ENCODE measurements at places on chromosomes 1 and 21.

GRCh38 chr1:84869720-84870119 is 23.3 kb downstream of the LPAR3 start:
- no peak for DNase-seq

- DNase-seq = no peak
Measured at GRCh38 chr1:181911715-181912114, 149.8 kb downstream of the ZNF648 start.

DNA sequence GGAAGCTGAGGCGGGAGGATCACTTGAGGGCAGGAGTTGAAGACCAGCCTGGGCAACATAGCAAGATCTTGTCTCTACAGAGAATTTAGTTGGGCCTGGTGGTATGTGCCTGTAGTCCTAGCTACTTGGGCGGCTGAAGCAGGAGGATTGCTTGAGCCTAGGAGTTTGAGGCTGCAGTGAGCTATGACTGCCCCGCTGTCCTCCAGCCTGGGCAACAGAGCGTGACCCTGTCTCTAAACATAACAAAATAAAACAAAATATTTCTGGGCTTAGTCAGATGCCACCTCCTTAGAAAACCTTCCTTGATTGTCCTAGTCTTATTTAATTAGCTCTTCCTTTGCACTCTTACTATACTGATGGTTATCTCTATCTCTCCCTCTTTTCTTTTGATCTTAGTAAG is 8.5 kb downstream of the TGFB2 start:
- DNase-seq = no peak

DNA sequence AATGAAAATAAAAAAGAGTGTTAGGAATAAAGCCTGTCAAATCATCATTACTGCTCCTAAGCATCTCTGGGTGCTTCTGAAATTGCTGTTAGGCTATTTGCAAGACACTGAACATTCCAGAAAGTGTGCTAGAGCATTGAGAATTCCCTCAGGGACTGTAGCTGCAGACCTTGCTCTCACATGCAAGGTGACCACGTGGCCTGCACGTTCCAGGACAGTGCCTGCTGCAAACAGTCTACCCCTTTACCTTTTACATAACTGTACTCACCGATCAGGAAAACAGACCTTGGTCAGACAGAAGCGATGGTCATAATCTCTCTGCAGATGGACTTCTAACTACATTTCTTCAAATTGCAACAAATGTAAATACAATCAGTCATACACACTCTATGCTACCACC is 164.5 kb downstream of the PSMG1 start:
- DNase-seq = no peak

- no peak for DNase-seq
Measured at GRCh38 chr1:95535614-95536013, 301.6 kb downstream of the RWDD3 start.

- DNase-seq = no peak
Measured at GRCh38 chr21:35783721-35784120, 276.6 kb downstream of the SETD4 start.

- no peak for DNase-seq
Measured at GRCh38 chr1:29332204-29332603, 95.9 kb downstream of the PTPRU start.

DNA sequence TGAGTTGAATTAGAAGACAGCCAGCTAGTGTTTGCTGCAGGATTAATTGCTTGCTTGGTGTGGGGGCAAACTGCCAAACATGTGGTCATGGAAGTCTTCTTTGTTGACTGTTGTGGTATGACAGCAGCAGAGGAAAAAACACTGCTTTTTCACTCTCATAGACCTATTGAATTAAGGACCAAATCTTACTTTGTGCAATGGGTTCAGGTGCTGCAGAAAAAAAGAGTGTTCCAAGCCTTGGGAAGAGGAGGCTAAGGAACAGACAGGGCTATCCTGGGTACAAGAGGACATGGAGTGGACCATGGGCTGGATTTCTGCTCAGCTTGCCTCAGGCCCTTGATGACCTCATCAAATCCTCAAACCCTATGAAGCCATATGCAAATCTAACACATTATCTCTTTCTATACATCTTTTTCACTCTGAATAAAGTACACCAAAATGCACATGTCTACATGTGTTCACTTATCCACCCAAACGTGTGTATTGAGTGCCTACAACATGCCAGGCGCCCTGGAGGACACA is 61.5 kb downstream of the SIPA1L2 start:
- no peak for DNase-seq

GRCh38 chr21:45981151-45982091 is at the start of gene COL6A1:
Gene COL6A1, plus strand, starts transcription at chr21:45981770. Its CDS starts 81 bp downstream, at chr21:45981851.
- peak; percentile 95 for DNase-seq

- no peak for DNase-seq
Measured at GRCh38 chr1:173253046-173253445, 45.9 kb upstream of the TNFSF4 start.

- no peak for DNase-seq
Measured at GRCh38 chr1:60875138-60875537, 207.2 kb upstream of the NFIA start.

DNA sequence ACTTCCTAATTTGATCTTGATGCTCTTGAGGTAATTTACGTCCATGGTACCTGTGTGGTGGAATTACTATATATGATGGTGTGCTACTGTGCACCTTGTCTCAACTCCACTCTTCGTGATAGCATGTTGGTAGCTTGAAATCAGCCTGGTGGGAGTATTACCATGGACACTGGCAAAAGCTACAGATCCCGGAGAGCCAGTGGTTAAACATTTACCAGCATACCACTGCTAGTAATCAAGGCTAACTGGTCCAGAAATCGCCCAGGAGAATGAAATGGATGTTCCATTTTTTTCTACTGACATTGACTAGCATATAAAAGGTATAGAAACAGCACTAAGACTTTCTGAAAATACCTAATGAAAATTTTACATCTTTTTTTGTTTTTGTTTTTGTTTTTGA is 30.6 kb downstream of the ELK4 start:
- no peak for DNase-seq

DNA sequence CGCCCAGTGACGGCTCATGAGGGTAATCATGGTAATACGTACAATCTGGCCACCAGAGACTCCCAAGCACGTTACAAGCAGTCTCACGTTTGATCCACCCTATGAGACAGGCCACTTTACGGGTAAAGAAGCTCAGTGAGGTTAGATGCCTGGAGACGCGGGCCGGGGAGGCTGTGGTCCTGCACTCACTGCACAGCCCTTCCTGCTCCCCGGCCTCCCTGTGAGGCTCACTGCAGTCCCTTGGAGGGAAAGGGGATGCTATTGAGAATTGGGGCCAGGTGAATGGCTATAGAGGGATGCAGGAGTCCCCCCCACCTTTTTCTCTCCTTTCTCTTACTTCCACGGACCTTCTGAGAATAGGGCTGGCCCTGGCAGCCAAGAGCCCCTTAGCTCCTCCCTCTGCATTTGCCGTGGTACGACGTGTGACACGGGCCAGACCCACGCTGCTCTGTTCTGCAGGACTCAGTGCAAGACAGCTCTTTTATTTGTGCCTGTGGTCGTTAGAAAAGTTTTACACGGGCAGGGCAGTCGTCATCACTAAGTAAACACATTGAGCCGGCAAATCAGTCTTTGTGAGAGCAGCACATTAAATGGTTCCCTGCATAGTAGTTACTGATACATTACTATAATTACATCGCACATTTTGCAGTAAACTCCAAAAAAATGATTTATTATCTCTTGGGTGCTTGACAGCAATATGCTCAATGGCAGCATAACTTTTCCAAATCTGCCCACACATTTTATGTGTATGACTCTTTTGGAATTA is 18.8 kb downstream of the KIF26B start:
- no peak for DNase-seq

GRCh38 chr1:51628715-51629590 is 12.1 kb downstream of the OSBPL9 start:
- DNase-seq = no peak

DNA sequence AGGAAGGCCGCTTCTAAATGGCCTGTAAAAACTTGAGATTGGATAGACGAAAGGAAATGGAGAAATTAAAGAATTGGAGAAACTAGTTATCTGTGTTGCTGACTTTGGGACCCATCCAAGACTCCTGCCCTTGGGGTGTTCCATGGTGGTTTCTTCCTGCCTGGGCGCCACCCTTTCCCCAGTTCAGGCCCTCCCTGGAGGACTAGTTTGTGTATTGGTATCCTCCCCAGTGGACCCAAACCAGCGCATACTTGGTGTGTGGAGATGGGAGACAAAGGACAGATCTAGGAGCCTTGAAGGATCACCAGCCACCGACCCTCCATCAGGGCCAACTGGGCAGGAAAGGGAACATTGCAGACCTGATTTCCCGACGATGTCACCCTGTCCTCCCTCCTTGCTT is 7.1 kb downstream of the SPATA46 start:
- no peak for DNase-seq

DNA sequence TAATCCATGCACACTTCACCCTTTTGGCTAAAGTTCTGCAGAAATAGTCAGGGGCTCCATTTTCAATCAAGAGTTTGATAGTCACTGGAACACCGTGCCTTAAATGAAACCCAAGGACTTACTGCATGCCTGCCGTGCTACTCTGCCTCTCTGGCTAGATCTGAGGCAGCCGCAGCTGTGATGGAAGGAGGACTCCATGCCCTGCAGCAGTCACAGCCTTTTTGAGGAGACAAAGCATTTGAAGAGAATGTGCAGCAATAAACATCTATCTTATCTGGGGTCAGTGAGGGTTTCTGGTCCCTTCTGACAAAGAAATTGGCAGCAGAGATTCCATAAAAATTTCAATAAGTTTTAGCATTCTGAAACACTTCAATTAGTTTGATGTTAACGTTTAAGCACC is 78.0 kb downstream of the BCAR3 start:
- DNase-seq = no peak

DNA sequence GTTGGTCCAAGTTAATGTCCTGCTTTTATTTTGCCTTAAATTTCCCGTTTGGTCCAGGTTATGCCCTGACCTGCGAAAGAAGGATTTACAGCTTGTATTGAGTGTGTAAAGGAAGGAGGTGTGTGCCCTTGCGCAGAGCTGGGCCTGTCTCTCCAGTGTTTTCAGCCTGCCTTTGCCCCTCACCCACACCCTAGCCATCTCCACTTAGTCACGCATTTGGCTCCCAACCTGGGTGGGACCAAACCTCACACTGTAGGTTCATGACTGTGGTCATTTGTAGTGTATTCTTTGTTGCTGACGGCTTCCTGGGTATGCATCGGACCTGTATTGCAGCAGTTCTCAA is 572 bp upstream of the SRSF10 start:
- peak; percentile 65 for DNase-seq

- no peak for DNase-seq
Measured at GRCh38 chr1:154490317-154490716, 11.7 kb upstream of the TDRD10 start.

DNA sequence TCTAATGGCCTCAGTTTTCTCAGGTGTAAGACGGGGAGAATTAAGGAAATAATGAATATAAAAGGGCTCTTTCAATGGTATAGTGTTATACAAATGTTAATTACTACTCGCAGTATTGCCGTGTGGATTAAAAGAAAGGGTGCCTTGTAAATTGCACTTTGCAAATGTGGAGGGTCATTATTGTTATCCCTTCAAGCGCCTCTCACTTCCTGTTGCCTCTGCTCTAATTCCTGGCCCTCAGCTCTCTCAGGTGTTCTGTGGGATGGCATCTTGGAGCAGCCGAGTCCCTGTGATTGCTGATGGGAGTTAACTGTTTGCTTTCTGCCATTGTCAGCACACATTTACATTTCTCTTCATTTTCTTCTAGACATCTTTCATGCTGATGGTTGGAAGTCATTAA is 7.1 kb upstream of the S100A11 start:
- DNase-seq = no peak

DNA sequence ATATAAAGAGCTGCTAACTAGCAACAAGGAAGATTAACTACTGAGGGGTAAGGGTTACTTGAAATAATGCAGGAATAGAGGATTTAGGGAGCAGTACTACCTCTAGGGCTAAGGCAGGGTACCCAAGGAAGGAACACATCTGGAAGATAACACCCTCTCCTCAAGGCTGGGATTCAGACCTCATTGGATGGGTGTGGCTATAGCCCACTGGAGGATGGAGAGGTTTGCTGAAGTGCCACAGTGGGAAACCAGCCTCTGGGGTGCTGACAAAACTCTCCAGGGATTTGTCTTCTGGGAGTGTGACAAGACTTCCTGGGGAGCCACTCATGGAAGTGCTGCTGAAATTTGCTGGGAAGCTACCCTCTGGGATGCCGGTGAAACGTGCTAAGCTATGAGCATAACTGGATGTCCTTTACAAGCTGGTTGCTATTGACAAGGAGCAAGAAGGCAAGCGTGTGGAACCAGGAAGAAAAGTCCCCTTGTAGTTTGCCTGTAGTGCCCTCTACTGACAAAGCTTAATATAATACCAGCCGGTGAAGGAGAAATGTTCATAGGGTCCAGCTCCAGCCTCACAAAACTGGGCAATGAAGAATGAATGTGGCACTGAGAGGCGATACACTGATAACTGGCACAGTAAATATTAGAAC is 122.8 kb upstream of the USP24 start:
- DNase-seq = no peak

GRCh38 chr1:108718927-108719655 is 6.4 kb downstream of the FNDC7 start:
- DNase-seq = no peak

GRCh38 chr1:34532113-34532512 is 222.7 kb upstream of the GJB5 start:
- no peak for DNase-seq

- DNase-seq = no peak
Measured at GRCh38 chr1:11653861-11654136, 430 bp downstream of the FBXO2 start.

DNA sequence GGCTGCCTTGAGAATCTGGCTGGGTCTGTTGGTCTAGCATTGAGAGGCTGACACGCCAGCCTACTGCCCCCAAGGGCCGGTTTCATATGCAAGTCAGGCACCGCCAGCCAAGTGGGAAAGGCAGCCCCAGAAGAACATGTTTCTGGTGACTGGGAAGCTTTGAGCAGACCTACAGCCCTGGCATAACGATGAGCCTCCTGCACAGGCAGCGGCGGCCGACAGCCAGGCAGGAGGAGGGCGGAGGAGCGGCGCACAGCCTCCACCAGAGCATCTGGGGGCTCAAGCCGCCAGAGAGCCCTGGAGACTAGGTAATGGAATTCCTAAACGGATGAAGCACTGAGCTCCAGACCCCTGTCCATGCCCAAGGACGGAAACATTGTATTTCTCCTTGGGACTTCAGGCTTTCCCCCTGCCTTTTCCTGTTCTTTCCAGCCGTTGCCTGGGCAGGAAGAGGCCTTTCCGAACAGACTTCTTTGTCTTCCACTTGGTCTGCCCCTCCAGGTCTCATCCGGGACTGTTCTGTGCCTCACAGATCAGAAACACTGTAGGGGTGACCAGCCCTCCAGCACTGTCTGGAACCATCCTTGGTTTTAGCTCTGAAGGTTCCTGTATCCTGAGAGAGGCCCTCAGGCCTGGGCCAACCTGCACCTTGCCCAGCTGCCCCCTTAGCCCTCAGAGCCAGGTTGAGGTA is 59.5 kb downstream of the IRF2BP2 start:
- DNase-seq = no peak

DNA sequence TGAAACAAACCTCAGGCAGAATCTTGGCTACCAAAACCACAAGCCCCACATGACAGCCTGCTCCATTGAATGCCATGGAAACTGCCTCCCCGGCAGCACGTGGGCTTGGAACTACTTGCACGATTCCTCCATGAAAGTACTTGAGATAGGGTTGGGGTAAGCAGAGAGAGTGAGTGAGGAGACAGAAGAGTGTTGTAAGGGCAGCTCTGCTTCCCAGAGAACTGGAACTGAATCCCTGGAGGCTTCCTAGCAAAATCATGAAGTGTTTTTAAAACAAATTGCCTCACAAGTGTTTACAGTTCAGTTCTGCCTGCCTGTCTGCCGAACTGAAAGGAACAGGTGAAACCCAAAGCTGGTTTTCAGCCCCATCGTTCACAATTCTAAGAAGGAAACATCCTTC is 35.3 kb upstream of the DNASE2B start:
- no peak for DNase-seq

All from femur (tissue), 1 donor.